Activated CD8-positive, alpha-beta memory T cell treated with anti-CD3 and anti-CD28 coated beads, Interleukin-2, amount 50 U/mL, for 48 hours (primary cell): ENCODE measurements at places on chromosomes 2 and 18.

- DNase-seq, result no peak
Observed at GRCh38 chr2:122186761-122187222, 431.3 kb downstream of the TSN start.

DNA sequence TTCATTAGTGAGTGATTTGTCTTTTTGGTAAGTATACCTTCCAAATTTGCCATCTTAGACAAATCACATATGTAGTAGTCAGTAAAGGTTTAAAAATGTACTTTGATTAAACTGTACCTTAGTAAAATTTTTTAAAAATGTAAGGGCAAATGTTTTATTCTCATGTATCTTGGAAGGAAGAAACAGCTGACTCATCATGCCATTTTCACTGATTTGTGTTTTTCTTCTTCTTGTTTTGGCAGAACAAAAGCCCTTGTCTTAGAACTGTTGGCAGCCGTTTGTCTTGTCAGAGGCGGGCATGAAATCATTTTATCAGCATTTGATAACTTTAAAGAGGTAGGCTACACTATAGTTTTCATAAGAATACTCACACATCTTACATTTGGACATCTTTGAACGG lies 136.5 kb downstream of the PRPF40A start:
- no peak for DNase-seq

GRCh38 chr2:32925283-32925815 lies 21.4 kb upstream of the LTBP1 start:
- no peak for DNase-seq

DNA sequence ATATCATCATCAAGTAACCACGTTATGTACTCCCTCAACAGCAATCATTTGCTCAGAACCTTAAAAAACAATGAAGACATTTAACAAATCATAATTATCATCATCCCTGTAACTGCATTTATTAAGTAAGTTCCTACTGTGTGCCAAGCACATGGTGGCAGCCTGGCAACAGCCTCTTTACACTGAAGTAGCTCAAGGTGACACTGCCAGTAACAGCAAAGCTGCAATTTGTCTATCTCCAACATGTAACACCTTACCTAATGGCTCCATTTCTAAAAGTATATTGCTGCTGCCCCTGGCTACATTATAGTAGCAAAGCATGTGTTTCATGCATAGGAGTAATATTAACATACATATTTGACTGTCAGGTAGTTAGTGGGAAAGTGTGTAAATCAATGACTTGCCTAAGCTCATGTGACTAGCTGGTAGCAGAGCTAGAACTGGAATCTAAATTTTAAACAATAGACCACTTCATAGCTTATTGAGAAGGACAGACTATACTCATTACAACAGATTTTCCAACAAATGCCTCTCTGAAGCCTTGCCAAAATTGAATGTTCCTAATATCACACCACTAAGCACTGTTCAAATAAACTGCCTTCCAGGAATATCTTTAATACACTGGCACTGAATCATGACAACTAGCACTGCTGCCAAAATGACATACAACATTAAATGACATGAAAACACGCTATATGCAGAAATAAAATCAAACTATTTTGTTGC lies 86.7 kb downstream of the L3MBTL4 start:
- DNase-seq, result no peak

- no peak for DNase-seq
Observed at GRCh38 chr2:184692141-184692734, 93.9 kb downstream of the ZNF804A start.

DNA sequence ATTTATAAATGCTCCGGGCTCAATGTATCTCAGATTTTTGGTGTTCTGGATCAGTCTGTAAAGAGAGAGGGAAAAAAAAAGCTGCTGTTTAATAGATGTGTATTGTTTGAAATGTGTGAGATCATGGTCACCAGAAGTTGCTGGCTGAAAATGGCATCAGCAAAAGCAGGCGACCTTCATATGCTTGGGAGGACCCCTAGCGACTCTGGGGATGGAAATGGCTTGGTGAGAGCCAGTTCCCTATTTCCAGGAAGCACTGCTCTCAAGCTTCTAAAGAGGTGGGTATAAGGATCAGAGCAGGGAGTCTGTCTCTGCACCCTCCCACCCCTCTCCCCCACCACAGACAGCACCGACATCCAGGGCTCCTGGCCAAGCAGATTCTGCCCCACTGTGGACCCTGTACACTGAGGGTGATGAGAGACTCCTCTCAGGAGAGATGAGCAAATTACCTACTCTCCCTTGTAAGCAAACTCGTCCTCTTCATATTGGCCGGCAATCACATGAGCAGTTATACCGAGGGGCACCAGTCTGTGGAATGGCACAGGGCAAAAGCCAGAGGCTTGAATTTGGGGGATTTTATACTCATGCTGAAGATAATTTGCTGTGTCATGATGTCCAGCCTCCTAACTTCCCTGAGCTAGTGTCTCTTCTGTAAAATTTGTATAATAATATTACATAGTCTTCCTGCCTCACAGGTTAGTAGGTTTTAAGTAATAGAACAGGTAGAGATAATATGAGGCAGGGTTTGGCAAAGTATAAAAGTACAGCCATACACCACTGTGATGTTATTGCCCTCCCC lies 29.6 kb downstream of the LHCGR start:
- no peak for DNase-seq

DNA sequence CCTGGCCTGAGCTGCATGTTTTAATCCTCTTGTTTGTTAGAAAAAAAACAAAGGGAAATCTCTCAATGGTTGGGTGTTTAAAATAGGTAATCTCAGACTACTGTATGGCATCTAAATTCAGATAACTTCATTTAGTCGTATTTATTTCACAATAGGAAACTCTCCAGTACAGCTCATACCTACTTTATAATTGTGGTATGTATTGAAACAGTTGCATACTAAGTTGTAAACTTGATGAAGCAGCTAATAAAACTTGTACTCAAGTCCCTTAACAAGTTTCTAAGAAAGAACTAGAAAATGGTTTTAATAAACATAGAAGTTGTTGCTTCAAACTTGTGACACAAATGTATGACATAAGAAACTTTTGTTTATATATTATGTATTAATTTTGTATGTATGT lies 334.5 kb downstream of the PTPRM start:
- no peak for DNase-seq

DNA sequence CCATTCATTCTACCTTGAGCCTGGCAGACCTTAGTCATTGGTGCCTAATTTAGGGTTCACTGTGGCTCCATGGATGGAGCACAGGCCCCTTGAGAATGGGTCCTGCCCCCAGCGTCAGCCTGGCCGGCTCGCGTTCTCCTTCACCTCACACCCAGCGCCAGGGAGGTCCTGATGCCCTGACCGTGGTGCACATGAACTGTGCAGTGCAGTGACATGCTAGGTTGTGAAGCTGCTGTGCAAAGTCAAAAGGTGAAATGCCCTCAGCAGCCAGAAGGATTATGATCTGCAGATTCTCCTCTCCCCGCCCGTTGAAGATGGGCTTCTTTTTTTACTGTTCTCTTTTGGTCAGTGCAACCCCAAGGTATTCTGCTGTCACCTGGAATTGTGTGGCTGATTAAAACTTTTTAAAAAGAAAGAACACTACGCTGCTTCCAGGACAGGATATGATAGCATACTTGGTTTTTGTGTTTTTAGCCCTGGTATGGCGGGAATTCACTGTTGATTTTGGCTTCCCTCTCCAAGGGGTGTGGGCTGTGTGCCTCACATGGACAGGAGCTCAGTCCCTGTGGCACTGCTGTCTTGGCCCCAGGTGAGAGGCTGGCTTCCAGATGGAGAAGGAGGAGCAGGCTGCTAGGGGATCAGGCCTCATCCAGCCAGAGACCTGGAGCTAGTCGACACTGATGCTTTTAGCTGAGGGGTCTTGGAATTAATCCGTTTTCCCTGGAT lies 49.4 kb upstream of the MCFD2 start:
- no peak for DNase-seq

- no peak for DNase-seq
Observed at GRCh38 chr2:180778291-180778690, 202.1 kb upstream of the UBE2E3 start.
